ENCODE measurements at places on chromosomes 2 and 18. TPM values are rescaled to one million over a fixed set of nuclear protein-coding genes. Genes with fewer than 3 reads are reported as not detected.

The RNF152 gene
- not detected for total RNA-seq

The SERPINB12 gene
- not detected for total RNA-seq

The PSTPIP2 gene
- total RNA-seq: not detected

The AQP12A gene
- not detected for total RNA-seq

The LCLAT1 gene
- total RNA-seq: 35.7 TPM

The MAP3K19 gene
- not detected for total RNA-seq

The NT5DC4 gene
- 6.1 TPM for total RNA-seq
